ENCODE measurements at places on chromosomes 16 and 17.

DNA sequence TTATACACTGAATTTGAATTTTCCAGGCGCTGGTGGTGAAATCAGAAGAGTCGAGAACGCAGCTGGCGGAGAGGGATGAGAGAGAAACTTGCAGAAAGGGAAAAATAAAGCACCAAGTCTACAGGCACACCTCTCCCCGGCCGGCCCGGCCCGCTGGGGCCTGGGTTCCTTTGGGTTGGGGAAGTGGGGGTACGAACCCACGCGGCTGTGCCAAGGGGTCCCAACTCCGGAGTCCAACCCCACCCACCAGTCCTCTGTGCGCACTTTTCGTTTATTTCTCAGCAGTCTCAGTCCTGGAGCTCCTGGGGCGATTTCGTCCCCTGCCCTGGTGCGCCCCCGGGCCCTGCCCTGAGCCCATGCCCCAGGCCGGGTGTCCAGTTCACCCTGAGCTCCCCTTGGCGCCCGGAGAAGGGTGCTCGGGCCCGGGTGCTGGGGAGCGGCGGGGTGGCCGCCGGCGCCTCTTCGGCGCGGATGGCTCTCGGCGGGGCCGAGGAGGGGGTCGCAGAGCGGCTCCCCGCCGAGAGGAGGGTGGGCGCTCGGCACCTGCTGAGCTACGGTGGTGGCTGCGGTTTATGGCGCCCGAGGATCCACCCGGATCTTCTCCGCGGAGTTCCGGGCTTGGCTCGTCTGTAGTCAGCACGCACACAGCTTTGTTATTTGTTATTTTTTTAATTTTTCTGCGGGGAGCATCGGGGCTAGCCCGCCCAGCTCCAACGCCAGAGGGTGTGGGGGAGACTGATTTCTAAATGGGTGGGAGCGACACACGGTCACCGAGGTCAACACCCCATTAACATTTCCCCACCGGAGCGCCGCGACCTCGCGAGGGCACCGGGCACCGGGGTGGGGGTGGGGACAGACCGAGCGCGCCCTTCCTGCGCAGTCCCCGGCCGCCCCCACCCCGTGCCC, 15.7 kb upstream of the CBX8 start:
- DNase-seq = no peak

DNA sequence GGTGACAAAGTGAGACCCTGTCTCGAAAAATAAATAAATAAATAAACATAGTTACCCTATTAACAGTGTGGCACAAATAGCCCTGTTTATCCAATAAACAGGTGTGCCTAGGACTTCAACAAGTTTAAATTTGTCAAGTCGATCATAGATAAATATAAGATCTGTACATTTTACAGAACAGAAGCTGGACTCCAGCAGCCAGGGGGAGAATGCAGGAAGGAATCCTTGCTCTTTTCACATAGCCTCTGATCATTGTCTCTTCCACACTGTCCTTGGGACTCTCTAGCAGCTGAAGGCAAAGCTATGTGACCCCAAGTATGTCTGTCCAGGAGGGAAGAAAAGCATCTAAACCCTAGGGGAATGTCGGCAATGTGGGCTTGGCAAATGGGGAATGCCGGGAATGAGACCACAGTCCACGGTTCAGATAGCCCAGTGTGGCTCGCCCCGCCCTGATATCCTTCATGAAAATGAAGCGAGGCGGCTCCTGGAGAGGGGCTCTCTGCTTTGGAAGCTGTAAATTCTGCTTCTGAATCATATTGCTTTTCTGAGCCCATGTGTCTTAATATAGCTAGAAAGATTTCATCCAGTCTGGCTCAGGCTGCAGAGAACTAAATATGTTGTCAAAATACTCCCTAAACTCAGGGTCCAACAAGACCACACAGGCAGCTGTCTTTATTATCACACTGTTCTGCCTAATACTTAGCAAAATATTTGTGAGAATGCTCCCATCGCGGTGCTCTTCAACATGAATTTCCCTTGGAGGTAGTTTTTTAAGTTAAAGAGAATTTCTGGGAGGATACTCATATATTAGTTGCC, 24.9 kb upstream of the GRB2 start:
- no peak for DNase-seq

GRCh38 chr16:85316321-85316919, 204.1 kb upstream of the CIBAR2 start:
- DNase-seq = no peak

GRCh38 chr16:25235991-25236390, 19.2 kb downstream of the AQP8 start:
- DNase-seq = no peak

DNA sequence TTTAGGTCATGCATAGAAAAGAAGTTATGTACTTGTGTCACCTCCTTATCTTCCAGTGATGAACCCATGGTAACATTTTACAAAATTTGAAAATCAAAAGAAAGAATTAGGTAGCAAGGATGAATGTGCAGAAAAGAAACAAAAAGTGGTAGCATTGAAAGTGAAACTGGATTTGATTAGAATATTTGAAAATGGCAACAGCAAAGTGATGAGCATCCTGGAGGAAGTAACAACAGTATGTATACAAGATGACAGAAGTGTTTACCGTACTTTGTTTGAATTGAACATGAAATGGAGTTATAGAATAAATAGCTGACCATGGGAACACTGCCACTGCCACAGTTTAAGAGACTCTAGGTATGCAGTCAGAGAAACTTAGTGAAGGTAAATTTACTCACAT, 1313.1 kb downstream of the CDH11 start:
- DNase-seq = no peak

DNA sequence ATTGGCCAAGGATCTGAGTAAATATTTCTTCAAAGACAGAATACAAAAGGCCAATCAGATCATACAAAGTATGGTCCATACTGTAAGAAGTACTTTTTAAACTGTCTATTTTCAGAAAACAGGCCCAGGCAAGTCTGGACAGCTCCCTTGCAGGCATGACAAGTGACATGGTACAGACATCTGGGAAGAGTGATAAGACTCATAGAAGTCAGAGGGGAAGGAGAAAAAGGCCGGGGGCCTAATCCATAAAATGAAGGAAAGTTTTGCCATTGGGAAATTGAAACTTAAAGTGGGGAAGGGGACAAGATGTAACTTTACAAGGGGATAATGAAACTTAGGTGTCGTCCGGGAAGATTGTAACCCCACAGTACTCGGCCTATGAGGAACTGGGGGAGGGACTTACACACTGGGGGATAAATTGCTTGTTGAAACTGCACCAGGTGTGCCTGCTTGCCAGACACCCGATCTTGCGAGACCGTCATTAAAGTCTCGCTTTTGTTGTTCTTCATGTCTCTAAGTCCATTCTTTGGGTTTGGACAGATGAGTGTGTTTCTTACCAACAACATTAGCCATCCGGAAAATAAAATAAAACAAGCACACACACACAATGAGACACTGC, 684.0 kb downstream of the CDH11 start:
- DNase-seq = no peak

DNA sequence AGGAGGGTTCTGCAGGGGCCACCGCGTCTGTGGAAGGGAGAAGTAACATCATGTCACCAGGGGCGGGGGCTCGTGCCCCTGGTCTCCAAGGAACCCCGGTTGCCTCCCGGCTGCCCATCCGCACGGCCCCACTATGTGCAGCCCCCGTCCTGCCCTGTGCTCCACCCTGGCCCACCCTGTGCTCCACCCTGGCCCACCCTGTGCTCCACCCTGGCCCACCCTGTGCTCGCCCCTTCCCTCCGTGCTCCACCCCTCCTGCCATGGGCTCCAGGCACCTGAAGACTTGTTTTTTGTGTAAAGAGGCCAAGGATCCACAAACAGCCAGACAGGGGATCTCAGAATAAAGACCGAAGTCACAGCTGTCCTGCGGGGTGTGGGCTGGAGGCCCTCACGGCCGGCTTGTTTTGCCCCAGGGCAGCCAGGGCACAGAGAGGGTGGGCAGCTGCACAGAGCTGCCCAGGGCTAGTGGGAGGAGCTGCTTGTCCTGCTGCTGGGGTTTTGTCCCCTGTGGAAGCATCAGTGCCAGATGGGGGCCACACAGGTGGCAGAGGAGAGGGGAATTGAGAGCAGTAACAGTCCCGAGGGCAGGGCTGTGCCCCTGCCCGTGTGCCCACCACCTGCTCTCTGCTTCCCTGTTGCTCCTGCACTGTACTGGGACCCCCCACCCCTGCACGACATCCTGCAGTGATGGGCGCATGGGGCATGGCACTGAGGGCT, 147.0 kb upstream of the CIBAR2 start:
- no peak for DNase-seq

- DNase-seq = no peak
Measured at GRCh38 chr16:20399185-20399584, 5.4 kb downstream of the PDILT start.

DNA sequence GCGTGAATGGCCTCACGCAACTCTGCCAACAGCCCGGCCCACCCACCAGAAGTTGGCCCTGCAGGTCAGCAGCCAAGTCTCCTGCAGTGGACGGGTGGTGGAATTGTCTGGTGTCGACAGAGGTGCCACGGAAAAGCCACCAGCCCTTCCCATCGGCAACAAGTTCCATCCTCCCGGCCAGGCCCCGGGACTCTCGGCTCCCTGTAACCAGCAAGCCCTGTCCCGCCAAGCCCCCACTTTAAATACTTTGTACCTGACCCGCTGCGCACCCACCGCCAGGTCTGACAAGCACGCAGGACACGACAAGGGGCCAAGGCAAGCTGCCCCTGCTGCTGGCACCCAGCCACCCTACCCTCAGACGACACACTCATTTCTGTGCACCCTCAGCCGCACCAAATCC, 100.8 kb downstream of the RBFOX3 start:
- DNase-seq = no peak

GRCh38 chr17:81831957-81832607, 1.0 kb downstream of the MCRIP1 start:
- DNase-seq = no peak

DNA sequence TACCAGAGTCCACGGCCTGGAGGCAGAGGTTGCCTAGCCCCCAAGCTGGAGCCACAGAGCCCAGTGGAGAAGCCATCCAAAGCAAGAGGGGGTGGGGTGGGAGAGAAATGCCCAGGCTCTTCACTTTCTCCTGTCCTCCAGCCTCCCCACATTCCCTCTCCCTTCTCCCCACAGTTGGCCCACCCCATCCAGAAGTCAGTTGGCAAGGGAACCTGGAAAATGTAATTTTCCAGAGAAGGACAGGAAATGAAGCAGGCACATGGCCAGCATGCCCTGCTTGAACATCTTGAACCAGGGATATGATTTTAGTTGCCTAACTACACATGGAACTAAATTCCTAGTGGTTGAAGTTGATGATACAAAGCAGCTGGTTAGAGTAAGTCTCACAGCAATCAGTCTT, 73.3 kb upstream of the IRX6 start:
- no peak for DNase-seq

DNA sequence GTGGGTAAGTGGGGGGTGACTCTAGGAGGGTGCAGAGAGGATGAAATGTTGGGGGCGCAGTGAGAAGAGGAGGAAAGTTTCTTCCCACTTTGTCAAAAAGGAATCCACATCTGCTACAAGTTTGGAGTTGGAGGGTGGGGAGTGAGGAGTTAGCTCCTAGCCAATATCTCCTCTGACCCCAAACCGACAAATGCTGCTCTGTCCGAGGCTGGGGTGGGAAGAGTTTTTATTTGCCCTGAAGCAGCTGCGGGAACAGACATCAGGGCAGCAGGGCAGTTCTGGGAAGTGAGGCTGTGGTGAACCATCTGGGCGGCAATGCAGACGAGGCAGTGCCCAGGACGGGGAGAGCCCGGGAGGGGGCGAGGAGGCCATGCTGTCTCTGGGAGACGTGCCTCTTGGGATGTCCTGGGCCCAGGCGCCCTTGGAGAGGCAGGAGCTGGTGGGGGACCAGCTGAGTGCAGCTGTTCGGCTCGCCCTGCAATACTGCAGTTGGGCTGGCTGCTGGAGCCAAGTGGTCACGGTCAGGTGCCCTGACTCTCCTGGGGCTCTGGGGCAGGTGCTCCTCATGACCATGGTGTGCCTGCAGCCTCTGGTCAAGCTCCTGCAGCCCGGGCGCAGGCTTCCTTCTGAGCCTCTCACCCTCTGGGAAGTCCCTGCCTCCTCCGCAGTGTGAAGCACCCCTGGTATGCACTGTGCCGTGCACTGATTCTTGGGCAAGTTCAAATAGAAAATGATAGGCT, 6.4 kb upstream of the SOCS3 start:
- no peak for DNase-seq

GRCh38 chr17:83115202-83115651, 35.8 kb downstream of the METRNL start:
- DNase-seq = no peak

DNA sequence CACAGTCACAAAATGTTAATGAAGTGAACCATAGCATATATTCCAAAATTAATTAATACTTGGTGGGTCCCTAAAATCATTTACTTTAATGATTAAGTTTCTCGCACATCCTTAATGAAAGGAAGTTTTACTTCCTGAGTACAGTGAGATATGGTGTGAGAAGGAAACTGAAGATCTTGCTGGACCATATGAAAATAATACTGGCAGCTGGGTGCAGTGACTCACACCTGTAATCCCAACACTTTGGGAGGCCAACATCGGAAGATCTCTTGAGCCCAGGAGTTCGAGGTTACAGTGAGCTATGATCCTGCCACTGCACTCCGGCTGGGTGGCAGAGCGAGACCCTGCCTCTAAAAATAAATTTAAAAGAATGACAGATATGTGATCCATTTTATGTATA, 62.5 kb downstream of the ABCA8 start:
- no peak for DNase-seq
